Tibial nerve (tissue), 4 donors: ENCODE measurements at places on chromosomes 2 and 18.
A peak's percentile ranks its signal among the peaks of the same experiment; 100 is the strongest.

DNA sequence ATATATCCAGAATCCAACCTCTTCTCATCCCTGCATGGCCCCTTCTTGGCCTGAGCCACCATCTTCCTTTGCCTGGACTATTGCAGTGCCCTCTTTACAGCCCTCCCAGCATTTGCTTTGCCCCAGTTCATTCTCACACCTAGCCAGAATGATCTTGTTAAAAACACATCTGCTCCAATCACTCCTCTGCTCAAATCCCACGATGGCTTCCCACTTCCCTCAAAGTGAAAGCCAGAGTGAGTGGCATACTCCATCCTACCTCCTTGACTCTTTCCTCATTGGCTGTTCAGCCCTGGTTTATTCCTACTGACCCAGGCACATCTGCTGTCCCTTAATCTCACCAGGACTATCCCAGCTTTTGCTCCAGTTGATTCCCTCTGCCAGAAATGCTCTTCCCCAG is 14.7 kb downstream of the SULT6B1 start:
- no peak for DNase-seq

- no peak for DNase-seq
These were observed 127.5 kb downstream of the SPAG16 start for GRCh38 chr2:213411582-213412289.

DNA sequence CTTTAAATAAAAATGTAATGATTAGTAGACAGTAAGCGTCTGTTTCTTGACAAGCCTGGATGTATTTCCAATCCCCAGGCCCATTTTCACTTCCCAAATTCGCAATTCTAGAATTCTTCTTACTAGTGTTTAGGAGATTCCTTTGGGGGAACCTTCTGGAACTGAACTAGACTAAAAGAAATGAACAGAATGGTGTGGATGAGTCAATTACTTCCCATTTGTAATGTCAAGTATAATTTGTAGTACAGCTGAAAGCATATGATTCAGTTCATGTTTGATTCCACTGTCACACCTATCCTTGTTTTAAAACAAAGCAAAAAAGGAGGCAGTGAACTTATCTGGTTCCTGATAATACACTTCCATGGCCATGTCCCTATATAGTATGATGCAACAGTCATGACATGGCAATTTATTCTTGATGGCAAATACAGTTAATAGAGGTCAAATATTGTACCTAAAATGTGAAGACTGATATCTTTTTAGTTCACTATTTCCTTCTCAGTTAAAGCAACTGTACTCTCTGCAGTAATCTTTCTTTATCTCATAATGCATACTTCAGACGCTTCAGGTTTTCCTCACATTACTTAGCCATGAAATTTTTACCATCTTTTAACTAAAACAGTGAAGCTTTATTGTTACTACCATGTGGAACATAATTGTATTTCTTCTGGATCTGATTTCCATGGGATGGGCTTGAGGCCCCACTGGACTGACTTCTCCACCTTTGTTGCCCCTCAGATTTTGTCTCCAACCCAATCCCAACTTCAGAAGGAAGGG is 2.0 kb downstream of the IDH1 start:
- DNase-seq: no peak

DNA sequence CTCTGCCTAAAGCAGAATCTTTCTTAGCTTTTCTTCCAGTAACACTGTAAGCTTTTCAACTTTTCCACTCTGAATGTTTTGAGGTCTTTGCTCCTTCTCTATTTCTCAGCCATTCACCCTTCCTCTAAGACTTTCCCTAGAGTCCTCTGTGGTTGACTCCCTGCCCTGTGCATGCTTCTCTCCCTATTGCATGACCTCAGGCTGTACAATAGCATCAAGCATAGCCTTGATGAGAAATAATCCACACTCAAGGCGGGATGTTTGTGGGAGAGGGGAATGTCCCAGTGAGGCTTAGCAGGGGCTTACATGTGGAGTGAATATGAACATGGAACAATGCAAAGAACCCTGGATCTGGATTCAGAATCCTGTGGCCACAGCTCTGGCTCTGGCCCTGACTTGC is 48.4 kb upstream of the IGFBP5 start:
- DNase-seq: no peak

- no peak for DNase-seq
These were observed 503 bp downstream of the GTF3C3 start for GRCh38 chr2:196798980-196799379.

DNA sequence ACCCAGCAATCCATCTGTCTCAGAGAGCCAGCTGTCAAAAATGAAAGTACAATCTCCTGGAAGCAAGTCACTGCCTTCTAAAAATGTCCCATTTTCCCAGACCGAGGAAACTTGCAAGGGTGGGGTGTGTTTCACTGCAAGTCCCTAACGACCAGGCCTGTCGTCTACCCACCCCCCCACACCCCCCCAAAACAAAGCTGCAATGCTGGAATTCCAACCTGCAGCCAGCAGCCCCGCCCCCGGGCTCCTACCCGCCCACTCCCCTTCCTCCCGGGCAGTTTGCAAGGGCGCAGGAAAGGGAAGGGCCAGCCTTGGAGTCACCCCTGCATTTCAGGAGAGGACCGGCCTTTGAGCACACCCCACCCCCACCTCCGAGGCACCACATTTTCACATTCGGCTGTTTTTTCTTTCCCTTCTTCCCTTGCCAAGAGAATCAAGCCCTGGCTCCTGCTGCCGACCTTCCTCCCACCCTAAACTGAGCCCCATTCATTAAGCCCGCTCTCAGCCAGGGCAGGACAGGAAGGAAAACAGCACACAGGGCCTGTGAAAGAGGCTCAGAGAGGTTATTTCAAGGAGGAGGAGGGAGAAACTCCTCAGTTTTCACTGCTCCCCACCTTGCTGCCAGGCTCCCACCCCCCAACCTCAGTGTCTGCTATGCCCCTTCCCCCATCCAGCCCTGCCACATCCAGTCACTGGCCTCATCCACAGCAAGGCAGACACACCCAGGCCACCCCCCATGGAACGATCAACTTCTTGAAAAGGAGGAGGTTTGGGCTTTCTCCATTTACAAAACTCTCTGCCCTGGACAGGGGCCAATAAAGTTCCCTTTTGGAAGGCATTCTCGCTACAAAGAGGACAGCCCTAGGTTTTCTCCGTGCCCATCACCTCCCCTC is 11.3 kb downstream of the SMAD7 start:
- DNase-seq: peak; percentile 52

DNA sequence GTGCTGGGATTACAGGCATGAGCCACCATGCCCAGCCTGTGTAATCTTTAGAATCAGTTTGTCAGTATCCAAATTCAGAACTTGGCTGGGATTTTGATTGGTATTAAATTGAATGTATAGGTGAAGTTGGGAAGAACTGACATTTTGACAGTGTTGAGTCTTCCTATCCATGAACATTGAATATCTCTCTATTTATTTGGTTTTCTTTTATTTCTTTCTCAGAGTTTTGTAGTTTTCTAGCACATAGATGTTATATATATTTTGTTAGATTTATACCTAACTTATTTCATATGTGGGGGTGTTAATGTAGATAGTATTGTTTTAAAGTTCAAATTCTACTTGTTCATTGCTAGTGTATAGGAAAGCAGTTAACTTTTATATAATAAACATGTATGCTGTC is 31.5 kb downstream of the CEP192 start:
- DNase-seq: no peak

GRCh38 chr2:25155401-25155800 is 13.0 kb downstream of the POMC start:
- DNase-seq: no peak

DNA sequence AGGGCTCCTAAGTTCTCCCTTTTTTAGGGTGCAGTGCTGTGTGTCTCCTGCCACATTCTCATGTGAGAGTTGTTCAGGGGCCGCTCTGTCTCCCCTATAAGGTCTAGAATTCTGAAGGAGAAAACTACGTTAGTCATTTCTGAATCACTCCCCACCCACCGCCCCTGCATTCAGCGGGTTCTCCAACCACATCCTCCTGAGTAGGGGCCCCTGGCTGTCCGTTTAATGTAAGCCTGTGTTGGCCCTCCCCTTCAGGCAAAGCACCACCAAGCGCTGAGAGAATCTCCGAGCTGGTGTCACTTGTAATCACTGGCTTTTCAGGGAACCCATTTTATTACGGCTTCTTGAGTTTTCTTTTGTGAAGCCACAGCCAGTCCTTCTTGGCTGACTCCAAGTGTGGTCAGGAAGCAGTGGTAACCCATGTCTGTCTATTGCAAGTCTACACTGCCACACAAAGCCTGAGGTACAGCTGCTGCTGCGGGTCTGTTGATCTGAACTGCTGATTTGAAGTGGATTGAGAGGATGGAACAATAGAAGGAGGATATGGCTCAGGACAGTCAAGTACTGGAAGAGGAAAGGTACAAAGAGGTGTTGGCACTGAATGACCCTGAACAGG is 16.9 kb downstream of the LCT start:
- no peak for DNase-seq

DNA sequence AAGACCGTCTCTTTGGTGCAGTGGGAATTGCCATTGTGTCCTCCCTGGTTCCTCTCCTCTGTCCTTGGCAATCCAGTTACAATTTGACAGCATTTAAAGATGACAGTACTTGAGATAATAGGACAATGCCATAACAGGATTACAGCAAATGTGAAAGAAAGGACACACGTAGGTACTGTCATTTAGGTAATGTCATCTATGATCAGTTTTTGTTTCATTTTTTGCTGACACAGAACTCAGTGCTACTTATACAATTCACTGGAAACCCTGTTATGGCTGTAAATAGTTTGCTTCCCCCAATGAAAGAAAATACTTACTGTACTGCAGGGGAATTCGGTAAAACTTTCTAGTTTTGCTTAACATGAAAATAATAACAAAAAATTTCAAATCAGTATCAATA is 65.2 kb downstream of the BCL11A start:
- DNase-seq: no peak
